ENCODE measurements at places on chromosomes 12 and 14.

- DNase-seq = no peak
Measured at GRCh38 chr14:101639241-101639833, 78.0 kb downstream of the DIO3 start.

GRCh38 chr12:45051572-45052125 is 750 bp upstream of the DBX2 start:
- DNase-seq = peak; percentile 68

DNA sequence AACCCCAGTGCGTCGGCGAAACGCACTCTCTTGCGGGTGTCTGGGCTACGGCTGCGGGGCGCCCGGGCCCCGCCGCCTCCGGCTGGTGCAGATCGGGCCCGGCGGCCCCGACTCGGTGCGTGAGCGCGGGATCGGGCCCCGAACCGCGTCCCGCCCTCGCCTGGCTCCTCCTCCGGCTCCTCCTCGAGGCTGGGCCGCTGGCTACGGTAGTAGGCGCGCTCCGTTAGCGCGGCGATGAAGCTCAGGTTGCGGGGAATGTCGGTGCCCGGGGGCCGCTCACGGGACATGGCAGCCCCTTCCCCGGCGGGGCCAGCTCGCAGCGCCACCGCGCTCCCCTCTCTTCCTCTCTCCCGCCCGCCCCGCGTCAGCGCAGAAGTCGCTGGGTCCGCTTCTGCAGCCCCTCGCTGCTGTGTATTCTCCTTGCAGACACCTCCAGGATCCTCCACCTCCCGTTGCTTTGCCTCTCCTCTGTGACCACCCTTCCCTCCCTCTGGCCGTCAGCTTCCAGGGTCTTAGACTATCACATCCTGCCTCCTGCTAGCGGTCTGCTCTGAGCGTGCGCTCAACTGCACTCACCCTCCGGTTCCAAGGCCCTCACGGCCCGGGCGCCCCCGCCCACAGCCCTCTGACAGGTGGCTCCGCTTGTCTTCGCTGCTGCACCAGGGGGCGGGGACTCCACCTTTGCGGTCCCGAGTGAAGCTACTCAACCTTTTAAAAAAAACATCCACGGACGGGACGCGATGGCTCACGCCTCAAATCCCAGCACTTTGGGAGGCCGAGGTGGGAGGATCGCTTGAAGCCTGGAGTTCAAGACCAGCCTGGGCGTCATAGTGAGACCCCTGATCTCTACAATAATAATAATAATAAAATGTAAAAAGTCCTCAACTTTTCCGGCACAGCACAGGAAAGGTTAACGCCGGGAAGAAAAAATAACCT is at the start of gene PPP1R3E:
PPP1R3E (minus strand) TSS at position 570 of the 936 bp plus-strand sequence; CDS start at position 287, 283 bp downstream.
- DNase-seq = peak; percentile 89

- DNase-seq = no peak
Measured at GRCh38 chr12:43147878-43148277, 404.1 kb downstream of the ADAMTS20 start.

- DNase-seq = no peak
Measured at GRCh38 chr12:1799882-1800400, 20.4 kb upstream of the LRTM2 start.

- no peak for DNase-seq
Measured at GRCh38 chr14:104393199-104393897, 186.2 kb upstream of the C14orf180 start.

GRCh38 chr12:31214626-31215517 is 111.1 kb downstream of the SINHCAF start:
- no peak for DNase-seq
